HepG2 (cell line): ENCODE measurements at places on chromosomes 2 and 18.

- DNase-seq, result no peak
Measured at GRCh38 chr2:199982126-199982843, 26.9 kb downstream of the MAIP1 start.

GRCh38 chr2:203209538-203209937, 29.3 kb upstream of the CYP20A1 start:
- DNase-seq, result no peak

DNA sequence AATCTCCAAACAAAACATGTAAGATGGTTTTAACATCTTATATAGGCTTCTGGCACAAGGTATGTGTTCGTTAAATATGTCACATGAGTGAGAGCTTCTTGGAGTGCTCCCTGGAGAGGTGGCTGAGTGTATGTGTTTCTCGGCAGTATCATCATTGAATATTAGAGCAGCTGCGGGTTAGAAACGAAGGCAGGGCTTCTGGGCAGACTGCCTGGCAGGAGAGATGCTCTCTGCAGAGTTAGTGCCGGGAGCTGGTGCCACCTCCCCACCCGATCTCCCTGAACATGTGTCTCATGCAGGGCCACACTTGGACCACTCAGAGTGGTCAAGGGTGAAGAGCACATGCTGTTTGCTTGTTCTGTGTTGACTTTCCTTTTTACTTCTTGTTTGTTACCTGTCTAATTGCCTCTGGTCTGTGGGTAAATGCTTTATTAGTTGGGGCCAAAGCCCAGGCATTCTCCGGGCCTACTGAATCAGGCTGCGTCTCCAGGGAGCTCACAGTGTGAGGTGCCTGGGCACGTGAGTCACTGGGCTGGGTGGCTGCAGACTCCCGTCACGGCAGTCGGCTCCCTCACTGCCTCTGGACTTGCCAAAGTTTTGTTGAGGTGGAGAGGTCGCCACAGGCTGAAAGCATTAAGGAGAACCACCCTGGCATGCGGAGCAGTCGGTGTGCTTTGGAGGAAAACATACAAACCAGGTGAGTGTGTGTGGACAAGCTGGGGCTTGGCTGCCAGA, 246.6 kb downstream of the FHOD3 start:
- no peak for DNase-seq

DNA sequence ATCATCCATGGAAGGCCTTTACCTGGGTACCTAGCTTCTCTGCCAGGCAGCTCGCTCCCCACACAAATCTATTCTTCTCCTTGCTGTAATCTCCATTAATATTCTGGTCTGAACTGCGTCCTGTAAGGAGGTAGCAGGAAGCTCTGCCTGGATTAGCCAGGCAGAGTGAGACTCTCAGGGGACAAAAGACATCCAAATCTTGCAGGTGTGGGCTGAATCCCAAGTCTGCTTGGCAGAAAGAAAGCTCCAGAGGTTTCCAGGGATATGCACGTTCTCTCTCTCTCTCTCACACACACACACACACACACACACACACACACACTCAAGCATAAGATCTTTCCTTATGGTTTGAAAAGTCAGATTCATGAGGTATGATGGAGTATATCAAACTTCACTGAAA, 66.5 kb downstream of the THNSL2 start:
- DNase-seq, result no peak

DNA sequence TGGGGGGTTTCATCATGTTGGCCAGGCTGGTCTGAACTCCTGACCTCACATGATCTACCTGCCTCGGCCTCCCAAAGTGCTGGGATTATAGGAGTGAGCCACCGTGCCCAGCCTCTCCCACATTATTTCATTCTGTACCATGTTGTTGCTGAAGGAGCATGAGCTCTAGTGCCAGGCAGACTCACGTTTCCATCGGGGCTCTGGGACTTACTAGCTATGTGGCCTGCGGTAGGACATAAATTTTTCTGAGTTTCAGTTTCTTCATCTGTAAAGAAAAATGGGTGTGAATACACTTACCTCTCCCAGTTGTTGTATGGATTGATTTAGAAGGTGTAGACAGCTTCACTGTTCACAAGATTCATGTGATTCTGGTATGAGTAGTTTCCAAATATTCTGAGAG, 30.8 kb upstream of the CCL20 start:
- DNase-seq, result no peak

DNA sequence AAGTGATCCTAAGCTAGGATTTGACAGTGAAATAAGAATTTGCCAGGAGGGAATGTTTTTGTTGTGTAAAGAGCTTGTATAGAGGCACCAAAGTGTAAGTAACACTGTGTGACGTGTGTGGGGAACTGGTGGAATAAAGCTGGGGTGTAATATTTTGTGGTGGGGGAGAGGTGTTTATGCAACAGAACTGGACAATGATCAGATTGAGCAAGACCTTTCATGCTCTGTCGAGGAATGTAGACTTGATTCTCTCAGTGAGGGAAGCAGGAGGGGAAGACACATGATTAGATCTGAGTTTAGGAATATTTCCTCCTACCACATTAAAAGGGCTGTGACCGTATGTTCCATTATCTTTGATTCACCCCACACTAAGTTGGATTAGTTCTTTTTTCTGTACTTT, 43.6 kb downstream of the EFEMP1 start:
- no peak for DNase-seq

GRCh38 chr2:19695706-19696105, 206.1 kb downstream of the TTC32 start:
- no peak for DNase-seq

- no peak for DNase-seq
Measured at GRCh38 chr2:235497096-235497495, 3.3 kb downstream of the AGAP1 start.

DNA sequence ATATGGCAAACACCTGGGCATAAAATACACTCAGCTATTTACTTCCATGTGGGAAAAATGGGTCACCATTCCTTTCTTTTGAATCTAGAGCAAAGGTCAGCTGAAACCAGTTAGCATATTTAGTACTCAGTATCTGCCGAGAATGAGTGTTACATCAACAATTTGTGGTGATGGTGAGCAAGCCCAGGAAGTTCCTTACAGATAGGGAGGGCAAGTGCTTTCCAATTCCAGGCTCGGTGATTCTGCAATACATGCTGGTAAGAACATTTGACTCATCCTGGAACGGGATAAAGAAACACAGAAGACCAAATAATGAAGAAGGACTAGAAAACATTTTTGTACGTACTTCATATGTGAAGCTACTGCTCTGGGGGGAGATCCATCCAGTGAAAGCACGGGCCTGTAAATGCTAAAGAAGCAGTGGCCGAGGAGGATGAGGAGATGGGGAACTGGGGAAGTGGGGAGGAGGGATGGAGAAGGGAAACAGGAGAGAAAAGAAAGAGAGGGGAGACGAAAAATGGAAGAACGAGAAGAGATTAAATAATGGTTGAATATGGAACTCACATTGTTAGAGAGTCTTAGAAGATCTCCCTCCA, 251.9 kb downstream of the TTC32 start:
- DNase-seq, result no peak

DNA sequence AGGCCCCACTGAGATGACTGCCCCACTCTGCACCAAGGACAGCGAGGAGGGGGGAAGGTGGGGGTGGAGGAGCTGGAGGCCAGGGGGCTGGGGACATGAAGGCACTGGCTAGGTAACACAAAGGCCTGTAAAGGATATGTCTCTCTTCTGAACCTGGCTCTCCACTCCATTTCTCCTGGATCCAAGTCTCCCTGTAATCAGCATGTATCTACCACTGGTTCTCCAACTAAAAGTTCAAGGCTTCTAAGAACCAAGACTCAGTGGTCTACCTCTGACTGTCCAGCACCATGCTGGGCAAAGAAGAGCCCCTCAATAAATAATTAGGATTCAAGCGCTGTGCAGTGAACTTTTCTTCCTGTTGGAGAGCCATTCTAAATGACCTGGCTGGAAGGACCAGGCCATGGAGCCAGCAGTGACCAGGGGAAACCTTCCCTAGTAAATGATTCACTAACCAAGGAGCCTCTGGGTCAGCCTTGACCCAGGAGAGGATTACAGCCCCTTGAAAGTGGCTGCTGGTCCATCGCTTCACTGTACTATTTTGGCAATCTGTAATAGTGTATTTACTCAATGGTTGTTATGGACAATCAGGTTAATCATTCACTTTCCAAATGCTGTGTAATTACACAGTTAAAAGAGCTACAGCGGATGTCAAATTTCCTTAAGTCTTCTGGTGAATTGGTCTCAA, 73.2 kb downstream of the BCL11A start:
- peak; percentile 92 for DNase-seq

DNA sequence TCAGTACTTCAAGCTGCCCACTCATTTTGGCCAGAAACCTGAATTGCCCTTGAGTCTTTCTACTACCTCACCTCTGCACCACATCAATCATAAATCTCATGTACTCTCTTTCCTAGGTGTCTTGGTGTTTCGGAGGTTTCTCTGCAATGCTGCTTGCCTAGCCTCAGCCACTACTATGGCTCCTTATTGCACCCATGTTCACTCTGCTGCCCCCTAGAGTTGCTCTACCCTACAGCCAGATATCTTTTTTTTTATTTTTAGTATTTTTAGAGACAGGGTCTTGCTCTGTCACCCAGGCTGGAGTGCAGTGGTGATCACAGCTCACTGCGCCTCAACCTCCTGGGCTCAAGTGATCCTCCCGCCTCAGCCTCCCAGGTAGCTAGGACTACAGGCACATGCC, 413.0 kb downstream of the PTPRM start:
- peak; percentile 5 for DNase-seq

- DNase-seq, result no peak
Measured at GRCh38 chr2:66173645-66174044, 261.3 kb upstream of the MEIS1 start.

DNA sequence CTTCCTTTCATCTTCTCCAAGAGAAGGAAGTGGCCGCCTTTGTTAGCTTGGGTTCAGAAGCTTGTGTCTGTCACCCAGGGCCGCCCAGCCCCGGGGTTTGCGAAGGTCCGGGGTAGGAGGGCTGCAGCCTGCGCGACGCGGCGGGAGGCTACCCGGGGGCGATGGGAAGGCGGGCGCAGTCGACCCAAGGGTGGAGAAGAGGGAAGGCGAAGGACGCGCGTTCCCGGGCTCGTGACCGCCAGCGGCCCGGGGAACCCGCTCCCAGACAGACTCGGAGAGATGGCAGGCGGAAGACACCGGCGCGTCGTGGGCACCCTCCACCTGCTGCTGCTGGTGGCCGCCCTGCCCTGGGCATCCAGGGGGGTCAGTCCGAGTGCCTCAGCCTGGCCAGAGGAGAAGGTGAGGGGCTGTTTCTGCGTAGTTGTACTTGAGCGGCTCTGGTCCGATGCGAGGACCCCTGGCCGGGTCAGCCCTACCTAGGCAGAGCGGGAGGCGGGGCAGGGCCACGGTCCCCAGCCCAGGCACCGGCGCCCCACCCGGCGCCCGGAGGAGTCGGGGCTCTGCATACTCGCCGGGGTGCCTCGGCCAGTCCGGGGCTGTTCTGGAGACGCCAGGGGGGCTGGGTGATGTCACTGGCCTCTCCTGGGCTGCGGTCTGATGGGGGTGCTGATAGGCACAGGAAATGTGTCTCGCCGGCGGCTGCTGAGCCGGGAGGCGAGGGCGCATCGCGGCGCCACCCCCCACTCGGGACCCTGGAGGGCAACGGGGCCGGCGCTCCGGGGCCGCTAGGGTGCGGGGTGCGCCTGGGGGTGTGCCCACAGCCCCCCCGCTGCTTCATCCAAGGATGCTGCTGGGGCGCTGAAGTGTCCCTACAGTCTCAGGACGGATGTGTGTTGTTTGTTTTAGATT, at the start of gene QPCT:
Gene QPCT, plus strand, starts transcription at position 178 of the 909 bp plus-strand sequence. Its CDS starts 102 bp downstream, at position 280.
- no peak for DNase-seq

GRCh38 chr2:169670215-169670651, 24.0 kb downstream of the CFAP210 start:
- peak; percentile 38 for DNase-seq

DNA sequence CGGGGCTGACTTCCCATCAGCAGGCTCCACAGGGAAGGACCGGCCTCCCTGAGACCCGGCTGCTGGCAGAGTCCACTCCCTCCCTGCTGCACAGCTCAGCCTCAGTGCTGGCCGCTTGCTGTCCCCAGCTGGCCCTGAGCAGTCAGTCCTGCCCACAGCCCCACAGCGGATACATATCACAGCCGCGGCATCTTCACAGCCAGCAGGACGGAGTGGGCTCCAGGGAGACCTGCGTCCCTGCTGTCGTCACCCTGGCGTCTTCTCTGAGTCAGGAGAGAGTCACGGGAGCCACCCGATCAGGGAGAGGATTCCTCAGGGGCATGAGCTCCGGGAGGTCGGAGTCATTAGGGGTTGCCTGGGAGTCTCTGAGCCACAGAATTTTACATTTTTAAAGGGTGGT, 13.1 kb upstream of the SNTG2 start:
- DNase-seq, result no peak

GRCh38 chr18:34322365-34323289, 97.9 kb upstream of the NOL4 start:
- peak; percentile 59 for DNase-seq
